Sigmoid colon (tissue), 7 donors: ENCODE measurements at places on chromosomes 11 and 22. TPM values are rescaled to one million over a fixed set of nuclear protein-coding genes. Genes with fewer than 3 reads are reported as not detected.

Gene HTR3A
- 3.9 TPM for total RNA-seq

Gene PARVG
- total RNA-seq, result 8.9 TPM

Gene SLC15A3
- total RNA-seq, result 40.9 TPM

Gene SMIM35
- total RNA-seq, result not detected

Gene BACE1-AS
- 5.6 TPM for total RNA-seq

Gene MRGPRX3
- not detected for total RNA-seq

Gene SMC1B
- not detected for total RNA-seq

Gene OR8G1
- total RNA-seq, result not detected

Gene TAF10
- 49.6 TPM for total RNA-seq

Gene AMPD3
- total RNA-seq, result 4.3 TPM

Gene TYR
- not detected for total RNA-seq

Gene KBTBD3
- total RNA-seq, result 4.5 TPM

Gene PSMD13
- 91.1 TPM for total RNA-seq

Gene RIC3
- total RNA-seq, result 15.7 TPM

Gene LDHAL6A
- not detected for total RNA-seq

Gene CABP7
- 1.1 TPM for total RNA-seq

Gene TRIM29
- 1.2 TPM for total RNA-seq
